Activated T-helper 2 cell treated with anti-CD3 and anti-CD28 coated beads, Interferon-gamma antibody, Interleukin-2, Interleukin-4, amounts not matched to agents 10 μg/mL and 5 μg/mL and 100 μg/mL, durations not matched to agents 14 hours and 24 hours and 36 hours (primary cell): ENCODE measurements at places on chromosomes 7 and 10.

- DNase-seq: no peak
Observed at GRCh38 chr10:124379609-124380193, 39.0 kb downstream of the OAT start.

DNA sequence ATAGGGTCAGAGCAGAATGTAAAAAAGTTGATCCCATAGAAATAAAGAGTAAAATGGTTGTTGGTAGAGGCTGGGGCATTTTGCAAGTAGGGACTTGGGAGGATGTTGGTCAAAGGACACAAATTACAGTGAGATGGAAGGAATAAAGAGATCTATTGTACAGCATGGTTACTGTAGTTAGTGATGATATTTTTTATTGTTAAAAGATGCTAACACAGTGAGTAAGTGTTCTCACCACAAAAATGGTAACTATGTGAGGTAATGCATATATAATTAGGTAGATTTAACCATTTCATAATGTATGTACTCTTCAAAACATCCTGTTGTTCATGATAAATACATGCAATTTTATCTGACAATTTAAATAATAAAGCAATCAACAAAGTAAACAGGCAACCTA, 280.7 kb upstream of the MAGI2 start:
- DNase-seq: no peak

GRCh38 chr10:47176206-47176902, 123.6 kb upstream of the GDF10 start:
- DNase-seq: no peak

GRCh38 chr10:34168439-34168838, 646.7 kb downstream of the PARD3 start:
- DNase-seq: no peak

- peak; percentile 25 for DNase-seq
Observed at GRCh38 chr7:23696916-23697441, 13.0 kb upstream of the STK31 start.

DNA sequence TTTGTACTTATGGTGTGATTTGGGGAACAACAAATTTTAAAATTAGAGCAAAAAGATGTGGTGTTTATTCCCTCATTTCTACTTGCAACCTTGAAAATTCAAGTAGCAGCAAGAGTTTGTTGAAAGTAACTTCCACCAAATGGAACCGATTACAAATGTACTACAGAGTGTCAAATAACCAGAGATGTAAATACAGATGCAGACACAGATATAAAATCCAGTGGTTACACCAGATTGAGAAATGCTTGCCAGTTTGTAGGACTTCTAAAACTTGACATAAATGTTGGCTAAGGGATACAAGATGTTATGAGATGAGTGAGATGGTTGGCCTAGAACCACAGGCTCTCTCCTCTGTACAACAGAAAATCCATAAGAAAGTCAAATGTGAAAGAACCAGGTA, 162.1 kb downstream of the DIP2C start:
- DNase-seq: no peak

GRCh38 chr7:80347173-80347572, 164.7 kb downstream of the GNAT3 start:
- DNase-seq: no peak

GRCh38 chr10:118840071-118840775, 85.5 kb upstream of the CACUL1 start:
- no peak for DNase-seq

GRCh38 chr10:43946445-43946844, 297.8 kb upstream of the ZNF32 start:
- no peak for DNase-seq

GRCh38 chr7:20519645-20520044, 95.8 kb upstream of the ABCB5 start:
- DNase-seq: no peak

GRCh38 chr7:107867858-107868466, 23.0 kb upstream of the DLD start:
- DNase-seq: no peak

- DNase-seq: no peak
Observed at GRCh38 chr7:128937647-128938543, at the start of gene IRF5. TSS of gene IRF5 (plus strand) at chr7:128937927. CDS start at chr7:128942082, 4,155 bp downstream.

GRCh38 chr10:7243873-7244272, 167.0 kb downstream of the SFMBT2 start:
- DNase-seq: no peak

DNA sequence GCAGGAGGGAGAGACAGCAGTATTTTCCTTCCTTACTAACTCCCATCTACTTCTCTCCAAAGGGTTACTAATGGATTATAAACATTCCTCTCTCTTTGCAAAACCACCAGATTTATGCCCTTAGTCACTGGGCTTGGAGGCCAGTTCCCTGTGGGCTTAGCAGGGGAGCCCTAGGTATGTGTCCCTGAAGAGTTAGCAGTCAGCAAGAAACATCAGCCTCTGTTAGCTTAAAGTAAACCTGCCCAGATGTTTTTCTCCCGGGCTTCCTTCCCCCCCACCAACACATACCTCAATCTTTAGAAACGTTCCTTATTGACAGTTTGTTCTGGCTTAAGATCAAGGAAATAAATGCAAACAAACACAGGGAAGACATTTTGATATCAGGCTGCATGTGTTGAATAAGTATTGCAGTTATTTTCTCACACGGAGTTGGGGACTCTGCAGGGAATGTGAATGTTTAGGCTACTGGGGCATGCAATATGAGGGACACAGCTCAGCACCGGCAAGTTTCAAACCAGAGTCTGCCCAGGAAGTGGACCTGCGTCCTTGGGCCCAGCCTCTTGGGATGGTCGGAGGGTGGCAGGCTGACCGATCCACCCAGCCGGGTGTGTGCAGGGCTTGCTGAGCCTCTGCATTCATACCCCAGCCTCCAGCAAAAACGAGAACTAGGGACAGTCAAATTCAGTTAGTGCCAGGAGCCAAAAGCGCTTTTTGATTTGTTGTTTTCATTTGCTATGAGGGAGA, 252.0 kb upstream of the GRB10 start:
- no peak for DNase-seq

GRCh38 chr7:42085531-42085930, 151.5 kb downstream of the GLI3 start:
- DNase-seq: no peak

- DNase-seq: no peak
Observed at GRCh38 chr7:96931891-96932290, 73.5 kb upstream of the DLX6 start.

- no peak for DNase-seq
Observed at GRCh38 chr7:94697035-94697974, 41.4 kb upstream of the SGCE start.

DNA sequence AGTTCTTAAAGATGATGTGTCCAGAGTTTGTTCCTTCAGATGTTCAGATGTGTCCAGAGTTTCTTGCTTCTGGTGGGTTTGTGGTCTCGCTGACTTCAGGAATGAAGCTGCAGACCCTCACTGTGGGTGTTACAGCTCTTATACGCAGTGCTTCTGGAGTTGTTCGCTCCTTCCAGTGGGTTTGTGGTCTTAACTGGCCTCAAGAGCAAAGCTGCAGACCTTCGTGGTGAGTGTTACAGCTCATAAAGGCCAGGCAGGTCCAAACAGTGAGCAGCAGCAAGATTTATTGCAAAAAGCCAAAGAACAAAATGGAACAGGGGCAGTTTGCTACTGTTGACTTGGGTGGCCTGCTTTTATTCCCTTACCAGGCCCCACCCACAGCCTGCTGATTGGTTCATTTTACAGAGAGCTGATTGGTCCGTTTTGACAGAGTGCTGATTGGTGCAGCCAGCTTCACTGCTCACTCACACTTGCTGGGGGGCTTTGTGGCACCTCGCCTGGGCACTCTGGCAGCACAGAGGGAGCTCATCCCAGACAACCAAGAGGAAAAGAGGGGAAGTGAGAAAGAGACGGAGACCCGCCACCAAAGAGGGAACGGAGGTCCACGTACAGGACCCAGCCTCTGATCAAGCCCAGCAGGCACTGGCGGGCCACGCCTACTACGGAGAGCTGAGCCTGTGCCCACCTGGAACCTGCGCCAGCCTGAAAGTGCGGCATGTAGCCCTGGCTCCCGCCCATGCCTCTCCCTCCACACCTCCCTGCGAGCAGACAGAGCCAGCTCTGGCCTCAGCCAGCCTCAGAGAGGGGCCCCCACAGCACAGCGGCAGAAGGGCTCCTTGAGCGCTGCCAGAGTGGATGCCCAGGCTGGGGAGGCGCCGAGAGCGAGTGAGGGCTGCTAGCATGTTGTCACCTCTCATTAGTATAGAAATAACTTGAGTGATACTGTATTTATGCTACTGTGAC, 55.8 kb upstream of the SEMA3C start:
- DNase-seq: no peak

- no peak for DNase-seq
Observed at GRCh38 chr7:42976371-42976770, 44.2 kb downstream of the MRPL32 start.

GRCh38 chr7:11135573-11135972, 161.9 kb downstream of the PHF14 start:
- no peak for DNase-seq
